Activated CD4-positive, alpha-beta T cell treated with anti-CD3 and anti-CD28 coated beads, Interleukin-2, amount 10 ng/mL, durations not matched to agents 7 days and 5 days (primary cell): ENCODE measurements at places on chromosomes 5 and 9. TPM values are rescaled to one million over a fixed set of nuclear protein-coding genes. Genes with fewer than 3 reads are reported as not detected.

- no peak overlapping the region for H3K27ac ChIP-seq
- no peaks in the 10 kb centered on the region for H3K4me1 ChIP-seq
- no peak overlapping the region for H3K4me3 ChIP-seq
- H3K27me3 ChIP-seq, result no peaks in the 10 kb centered on the region
- DNase-seq, result no peak
- no peaks in the 10 kb centered on the region for H3K36me3 ChIP-seq
Measured at GRCh38 chr5:92836855-92837755, 743.9 kb downstream of the NR2F1-AS1 start.

DNA sequence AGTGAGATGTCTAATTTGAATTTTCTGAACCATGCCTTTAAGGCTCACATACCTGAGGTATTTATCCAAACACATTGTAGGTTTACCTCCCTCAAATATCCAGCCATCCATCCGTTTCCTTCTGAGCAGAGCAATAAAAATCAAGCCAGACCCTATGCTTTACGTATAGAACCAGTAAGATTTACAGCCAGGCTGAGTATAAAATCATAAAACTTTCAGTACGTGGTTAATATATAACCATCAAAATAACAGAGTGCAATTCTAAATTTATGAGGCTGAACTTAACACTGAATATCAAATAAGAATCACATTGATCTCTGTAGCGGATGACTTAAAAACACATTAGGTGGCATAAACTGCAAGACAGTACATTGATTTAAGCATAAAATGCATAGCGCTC lies 877.9 kb upstream of the WWC1 start:
- H3K4me1 ChIP-seq, result no peaks in the 10 kb centered on the region
- no peaks in the 10 kb centered on the region for H3K27me3 ChIP-seq
- no peaks in the 10 kb centered on the region for H3K36me3 ChIP-seq
- no peak overlapping the region for H3K4me3 ChIP-seq
- DNase-seq, result no peak
- H3K27ac ChIP-seq, result no peak overlapping the region

DNA sequence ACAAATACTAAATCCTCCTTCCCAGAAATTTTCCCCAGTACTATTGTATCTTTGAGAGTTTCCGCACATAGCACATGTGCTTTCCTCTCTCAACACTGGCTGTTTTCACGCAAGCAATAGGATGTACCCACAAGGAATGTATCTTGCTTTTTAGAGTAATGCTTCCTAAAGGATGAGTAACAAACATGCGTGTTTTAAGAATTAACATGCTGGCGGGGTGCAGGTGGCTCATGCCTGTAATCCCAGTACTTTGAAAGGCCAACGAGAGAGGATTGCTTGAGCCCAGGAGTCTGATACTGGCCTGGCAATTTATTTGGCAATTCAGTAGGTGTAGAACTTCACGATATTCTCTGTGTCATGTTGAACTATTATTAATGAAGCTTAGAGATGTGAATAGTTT lies 4.6 kb downstream of the RUFY1 start:
- H3K4me3 ChIP-seq, result no peak overlapping the region
- H3K36me3 ChIP-seq, result peaks cover 30% of the 10 kb centered on the region
- H3K27ac ChIP-seq, result no peak overlapping the region
- peaks cover 50% of the 10 kb centered on the region for H3K4me1 ChIP-seq
- no peaks in the 10 kb centered on the region for H3K27me3 ChIP-seq

DNA sequence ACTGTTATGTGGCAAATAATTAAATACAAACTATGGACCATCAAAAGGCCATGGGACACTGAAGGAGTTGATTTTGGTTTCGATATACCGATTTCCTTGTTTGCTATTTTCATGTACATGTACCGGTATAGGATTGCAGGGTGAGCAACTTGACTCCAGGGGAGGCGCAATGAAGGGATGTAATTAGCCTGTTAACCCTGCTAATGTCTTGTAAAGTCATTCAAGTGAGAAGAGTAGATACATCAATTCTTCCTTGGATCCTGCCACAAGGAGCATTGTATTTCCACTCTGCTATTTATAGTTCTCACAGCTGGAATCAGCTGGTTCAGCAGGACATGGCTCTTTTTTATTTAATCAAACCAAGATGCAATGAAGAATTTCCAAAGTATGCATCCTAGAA lies 102.0 kb downstream of the STK32A start:
- DNase-seq, result no peak
- no peaks in the 10 kb centered on the region for H3K27me3 ChIP-seq
- H3K36me3 ChIP-seq, result no peaks in the 10 kb centered on the region
- no peak overlapping the region for H3K4me3 ChIP-seq
- no peak overlapping the region for H3K27ac ChIP-seq

- no peak overlapping the region for H3K27ac ChIP-seq
- no peaks in the 10 kb centered on the region for H3K36me3 ChIP-seq
- no peak for DNase-seq
Measured at GRCh38 chr9:23723672-23724071, 102.4 kb downstream of the ELAVL2 start.

DNA sequence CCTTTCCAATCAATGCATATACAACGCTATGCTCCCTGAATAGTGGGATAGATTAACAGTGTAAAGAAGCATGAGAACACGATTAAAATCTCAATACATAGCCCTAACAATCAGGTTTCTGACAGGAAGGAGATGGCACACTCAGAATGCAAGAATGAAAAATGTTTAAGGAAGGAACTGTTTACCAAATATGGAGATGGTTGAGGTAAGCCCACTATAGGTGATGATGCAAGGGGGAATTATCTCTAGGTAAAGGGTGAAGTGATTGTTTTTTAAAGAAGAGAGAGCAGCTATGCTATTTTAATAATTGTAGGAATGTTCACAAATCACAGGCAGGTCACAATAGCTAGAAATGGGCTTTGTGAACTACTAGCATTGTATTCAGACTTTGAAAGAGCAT lies 302.4 kb downstream of the CHSY3 start:
- H3K4me3 ChIP-seq, result no peak overlapping the region
- no peaks in the 10 kb centered on the region for H3K4me1 ChIP-seq
- no peaks in the 10 kb centered on the region for H3K36me3 ChIP-seq
- H3K27ac ChIP-seq, result no peak overlapping the region

GRCh38 chr5:72822944-72823343 lies 6.5 kb downstream of the TNPO1 start:
- no peak for DNase-seq
- peaks cover 14% of the 10 kb centered on the region for H3K4me1 ChIP-seq
- no peaks in the 10 kb centered on the region for H3K36me3 ChIP-seq
- H3K27ac ChIP-seq, result no peak overlapping the region
- H3K4me3 ChIP-seq, result no peak overlapping the region

- H3K36me3 ChIP-seq, result peaks cover 5% of the 10 kb centered on the region
- no peak overlapping the region for H3K4me3 ChIP-seq
- no peak overlapping the region for H3K27ac ChIP-seq
- H3K4me1 ChIP-seq, result no peaks in the 10 kb centered on the region
Measured at GRCh38 chr9:96363175-96363967, 20.1 kb downstream of the SLC35D2 start.

DNA sequence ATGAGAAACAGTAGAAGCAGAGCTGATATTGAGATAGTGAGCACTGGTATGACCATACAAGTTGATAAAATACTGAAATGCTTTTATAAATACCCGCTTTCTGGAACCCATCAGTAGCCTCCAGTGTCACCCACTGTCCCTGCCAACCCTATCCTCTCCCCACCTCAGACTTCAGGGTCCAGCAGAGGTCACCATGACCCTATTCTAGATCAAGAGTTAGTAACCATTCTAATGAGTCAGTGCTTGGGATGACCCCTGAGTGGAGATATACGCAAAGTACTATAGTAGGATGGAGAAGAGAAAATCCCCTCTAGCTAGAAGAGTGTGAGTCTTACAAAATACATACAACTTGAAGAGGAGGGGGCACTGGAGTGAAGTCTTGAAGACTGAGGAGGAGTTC lies 297.9 kb upstream of the BRINP1 start:
- H3K4me1 ChIP-seq, result no peaks in the 10 kb centered on the region
- H3K36me3 ChIP-seq, result no peaks in the 10 kb centered on the region
- no peak overlapping the region for H3K4me3 ChIP-seq
- no peak for DNase-seq
- H3K27ac ChIP-seq, result no peak overlapping the region
- H3K27me3 ChIP-seq, result no peaks in the 10 kb centered on the region

GRCh38 chr5:150763023-150763769 lies 4.4 kb upstream of the DCTN4 start:
- no peaks in the 10 kb centered on the region for H3K27me3 ChIP-seq
- no peak for DNase-seq
- no peaks in the 10 kb centered on the region for H3K36me3 ChIP-seq
- H3K4me1 ChIP-seq, result peaks cover 11% of the 10 kb centered on the region
- no peak overlapping the region for H3K27ac ChIP-seq

- peaks cover 4% of the 10 kb centered on the region for H3K4me1 ChIP-seq
- H3K36me3 ChIP-seq, result no peaks in the 10 kb centered on the region
- peaks cover 6% of the 10 kb centered on the region for H3K27me3 ChIP-seq
- no peak overlapping the region for H3K27ac ChIP-seq
- DNase-seq, result no peak
- H3K4me3 ChIP-seq, result no peak overlapping the region
Measured at GRCh38 chr9:7601739-7602138, 197.8 kb downstream of the DMAC1 start.

DNA sequence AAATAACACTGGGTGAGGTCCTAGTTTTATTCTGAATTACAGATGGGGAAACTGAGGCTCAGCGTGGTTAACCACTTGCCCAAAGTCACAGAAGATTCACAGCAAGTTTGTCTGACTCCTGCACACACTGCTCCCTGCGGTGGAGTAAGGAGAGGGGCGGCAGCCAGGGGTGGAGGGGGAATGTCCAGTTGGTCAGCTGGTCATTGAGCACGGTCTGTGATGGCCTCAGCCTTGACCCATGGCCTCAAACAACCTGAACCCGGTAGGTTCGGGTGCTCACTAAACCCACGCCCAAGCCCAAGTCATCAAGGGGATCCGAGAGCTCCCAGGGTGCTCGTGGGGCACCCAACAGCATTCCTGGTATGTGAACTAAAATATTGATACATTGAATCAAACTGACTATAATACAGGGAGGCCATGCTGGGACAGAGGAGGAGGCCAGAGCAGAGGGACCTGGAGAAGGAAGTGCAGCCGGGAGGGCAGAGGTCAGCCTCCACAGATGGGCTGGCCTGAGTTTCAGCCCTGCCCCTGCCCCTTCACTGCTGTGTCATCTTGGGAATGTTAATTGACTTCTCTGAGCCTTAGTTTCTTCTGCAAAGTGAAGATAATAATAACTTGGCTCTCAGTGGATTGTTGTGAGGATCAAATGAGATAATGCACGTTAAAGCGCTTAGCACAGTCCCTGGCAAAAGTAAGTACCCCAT lies 3.6 kb upstream of the IL17B start:
- no peaks in the 10 kb centered on the region for H3K4me1 ChIP-seq
- H3K27ac ChIP-seq, result no peak overlapping the region
- no peak for DNase-seq
- no peak overlapping the region for H3K4me3 ChIP-seq
- H3K27me3 ChIP-seq, result no peaks in the 10 kb centered on the region

GRCh38 chr9:137462396-137462985 lies 3.4 kb upstream of the NSMF start:
- DNase-seq, result no peak
- H3K36me3 ChIP-seq, result no peaks in the 10 kb centered on the region
- H3K4me3 ChIP-seq, result no peak overlapping the region
- peaks cover 24% of the 10 kb centered on the region for H3K4me1 ChIP-seq

- DNase-seq, result no peak
- peaks cover 4% of the 10 kb centered on the region for H3K4me1 ChIP-seq
- no peak overlapping the region for H3K4me3 ChIP-seq
- H3K36me3 ChIP-seq, result no peaks in the 10 kb centered on the region
Measured at GRCh38 chr5:59301727-59302126, 591.8 kb downstream of the PDE4D start.

DNA sequence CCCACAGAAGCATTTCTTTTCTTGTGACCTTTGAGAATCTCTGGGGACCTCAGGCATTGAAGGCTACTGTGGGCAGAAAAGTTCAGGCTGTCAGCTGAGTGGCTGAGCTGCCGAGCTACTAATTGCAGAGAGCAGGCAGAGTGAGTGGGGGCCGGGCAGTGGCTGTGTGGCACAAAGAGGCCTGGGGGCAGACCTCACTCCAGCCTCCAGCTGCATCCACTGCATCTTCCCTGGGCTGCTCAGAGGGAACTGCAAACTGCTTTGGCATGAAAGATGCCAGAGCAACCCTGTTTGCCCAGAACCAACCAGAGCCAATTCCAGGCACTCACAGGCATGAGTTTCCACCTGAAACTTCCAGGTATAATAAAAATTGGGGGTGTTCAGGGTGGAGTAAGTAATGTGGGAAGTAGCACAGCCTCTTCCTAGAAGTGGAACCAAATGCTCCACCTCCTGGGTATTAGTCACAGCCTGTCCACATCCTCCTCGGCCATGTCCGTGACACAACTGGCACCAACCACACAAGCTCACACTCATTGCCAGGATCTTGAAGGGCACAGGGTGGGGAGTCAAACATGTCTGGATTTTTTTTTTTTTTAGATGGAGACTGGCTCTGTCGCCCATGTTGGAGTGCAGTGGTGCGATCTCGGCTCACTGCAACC lies 548.9 kb downstream of the BNC2 start:
- H3K27me3 ChIP-seq, result no peaks in the 10 kb centered on the region
- no peaks in the 10 kb centered on the region for H3K4me1 ChIP-seq
- H3K4me3 ChIP-seq, result no peak overlapping the region

The NDUFA8 gene
- total RNA-seq, result 35.9 TPM

The AJM1 gene
- 4.1 TPM for total RNA-seq

The PCDHA9 gene
- total RNA-seq, result not detected

The OR1J2 gene
- total RNA-seq, result not detected

The MLANA gene
- not detected for total RNA-seq
